ENCODE measurements at places on chromosomes 12 and 14.

DNA sequence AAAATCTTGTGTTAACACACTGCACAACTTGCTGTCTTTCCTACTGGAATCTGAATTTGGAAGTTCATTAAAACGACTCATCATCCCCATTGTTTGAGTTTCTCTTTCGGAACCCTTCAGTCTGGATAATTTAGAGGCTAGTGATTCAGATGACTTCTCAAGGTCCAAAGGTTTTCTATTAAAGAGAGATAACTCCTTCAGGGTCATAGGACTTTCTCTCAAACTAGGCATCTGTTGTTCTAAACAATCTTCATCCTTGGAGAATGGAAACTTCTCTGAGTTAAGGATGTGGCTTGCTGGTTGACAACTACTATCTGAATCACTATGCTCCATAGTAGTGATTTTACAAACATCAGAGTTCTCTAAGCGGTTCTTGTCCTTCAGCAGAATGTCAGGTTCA lies 4.4 kb downstream of the MLH3 start:
- no peak for DNase-seq

DNA sequence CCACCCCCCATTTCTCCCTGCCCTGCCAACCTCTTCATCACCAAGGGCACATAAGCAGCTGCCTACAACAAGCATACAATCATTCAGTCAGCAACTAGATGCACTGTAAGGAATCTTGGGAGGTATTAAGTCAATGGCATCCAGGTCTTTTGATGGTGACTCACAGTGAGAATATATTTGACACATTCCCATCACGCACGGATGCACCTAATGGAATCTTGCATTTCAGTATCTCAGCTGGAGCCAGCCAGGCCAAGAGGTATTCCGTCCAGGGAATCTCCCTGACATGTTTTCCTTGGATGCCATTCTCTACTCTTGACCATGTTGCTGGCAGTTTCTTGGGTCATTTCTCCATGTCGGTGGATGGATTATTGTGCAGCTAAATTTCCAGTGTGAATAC lies 73.9 kb upstream of the CAPRIN2 start:
- DNase-seq, result no peak

- DNase-seq, result no peak
Measured at GRCh38 chr12:59142183-59142790, 222.0 kb upstream of the LRIG3 start.

DNA sequence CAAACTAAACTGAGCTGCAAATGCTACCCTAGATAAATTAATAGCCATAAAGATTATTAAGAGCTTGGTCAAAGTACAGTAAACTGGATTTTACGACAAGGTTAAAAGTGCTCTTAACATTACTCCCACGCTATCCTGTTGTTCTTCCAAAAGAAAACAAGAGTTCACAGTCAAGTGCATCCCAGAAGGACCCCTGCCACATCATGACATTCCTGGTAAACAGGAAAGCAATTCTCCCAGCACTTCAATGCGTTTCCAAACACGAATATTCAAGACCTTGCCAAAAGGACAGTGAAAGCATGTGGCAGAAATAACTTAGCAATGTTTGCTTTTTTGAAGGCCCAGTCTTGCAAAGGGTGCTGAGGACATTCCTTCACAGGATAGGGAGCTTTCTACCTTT lies 11.2 kb downstream of the SPRING1 start:
- no peak for DNase-seq

- DNase-seq, result no peak
Measured at GRCh38 chr12:32155041-32155440, 48.4 kb downstream of the BICD1 start.

DNA sequence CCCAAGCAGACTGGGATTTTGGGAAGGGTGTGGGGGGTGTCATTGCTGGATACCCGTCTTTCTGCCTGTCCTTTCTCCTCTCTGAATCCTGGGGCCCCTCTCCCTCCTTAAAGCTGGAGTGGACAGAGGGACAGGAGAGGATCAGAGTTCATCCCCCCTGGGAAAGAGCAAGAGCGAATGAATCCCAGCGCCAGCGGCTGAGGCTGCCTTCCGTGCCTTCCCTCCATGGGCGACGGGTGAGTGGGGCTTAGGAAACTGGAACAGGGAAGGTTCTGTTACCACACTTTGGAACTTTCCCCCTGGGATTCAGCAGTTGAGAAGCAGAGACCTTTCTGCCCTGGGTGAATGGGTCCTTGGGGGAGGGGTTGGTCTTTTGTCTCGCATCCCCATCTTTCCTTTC lies 16.2 kb upstream of the RIN3 start:
- DNase-seq, result no peak

GRCh38 chr14:68335312-68335711 lies 457.6 kb downstream of the ZFP36L1 start:
- DNase-seq, result no peak

GRCh38 chr12:87439990-87440827 lies 589.0 kb downstream of the C12orf50 start:
- no peak for DNase-seq

GRCh38 chr14:38982278-38982677 lies 120.8 kb downstream of the SEC23A start:
- no peak for DNase-seq

DNA sequence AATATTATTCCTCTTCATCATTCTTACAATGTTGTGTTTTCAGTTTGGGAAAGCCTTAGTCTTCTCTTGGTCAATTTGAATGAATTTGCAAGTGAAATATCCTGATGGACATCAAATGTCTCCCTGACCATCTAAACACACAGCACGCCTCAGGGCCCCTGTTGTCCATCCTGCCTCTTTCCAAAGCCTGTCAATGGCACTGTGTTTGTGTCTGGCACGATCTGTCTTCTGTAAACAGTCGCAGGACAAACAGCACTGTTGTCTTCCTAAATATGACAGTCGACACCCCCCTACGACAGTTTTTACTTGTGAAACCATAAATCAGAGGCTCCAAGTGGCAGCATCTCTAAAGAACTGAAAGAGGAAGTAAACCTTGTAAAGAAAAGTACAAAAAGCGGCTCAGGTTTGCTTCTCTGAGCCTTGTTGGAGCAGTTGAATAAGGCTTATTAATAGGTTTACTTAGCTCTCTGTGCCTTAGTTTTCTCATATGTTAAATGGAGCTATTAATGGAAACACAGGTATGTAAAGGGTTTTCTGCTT lies 285.8 kb downstream of the NRXN3 start:
- DNase-seq, result no peak

DNA sequence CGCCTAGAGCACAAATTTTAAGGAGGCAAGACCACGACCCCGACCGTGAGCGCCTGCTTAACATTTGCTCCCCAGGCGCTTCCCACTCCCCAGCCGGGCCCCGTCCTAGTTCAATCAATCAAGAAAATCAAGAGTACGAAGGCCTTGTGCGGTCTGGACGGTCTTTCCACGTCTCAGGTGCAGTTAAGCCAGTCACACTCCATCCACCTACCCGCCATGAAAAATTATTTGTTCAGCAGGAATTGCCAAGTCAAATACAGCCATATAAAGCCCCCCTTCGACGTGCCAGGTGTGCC lies 603 bp upstream of the LRR1 start:
- no peak for DNase-seq

GRCh38 chr12:101231636-101232035 lies 21.6 kb upstream of the SLC5A8 start:
- no peak for DNase-seq

- DNase-seq, result no peak
Measured at GRCh38 chr14:70999117-70999516, 91.9 kb downstream of the PCNX1 start.

DNA sequence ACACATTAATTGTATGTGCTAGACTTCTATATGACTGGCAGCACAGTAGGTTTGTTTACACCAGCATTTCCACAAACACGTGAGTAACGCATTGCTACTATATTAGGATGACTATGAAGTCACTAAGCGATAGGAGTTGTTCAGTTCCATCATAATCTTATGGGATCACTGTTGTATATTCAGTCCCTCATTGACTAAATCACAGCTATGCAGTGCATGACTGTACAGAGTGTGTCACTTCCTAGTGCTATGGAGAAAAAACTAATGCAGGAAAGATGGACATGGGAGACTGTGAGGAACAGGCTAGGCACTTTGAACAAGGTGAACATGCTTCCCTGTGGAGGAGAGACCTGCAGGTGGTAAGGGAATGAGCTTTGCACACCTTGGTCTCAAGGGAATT lies 259.8 kb downstream of the NUAK1 start:
- no peak for DNase-seq

DNA sequence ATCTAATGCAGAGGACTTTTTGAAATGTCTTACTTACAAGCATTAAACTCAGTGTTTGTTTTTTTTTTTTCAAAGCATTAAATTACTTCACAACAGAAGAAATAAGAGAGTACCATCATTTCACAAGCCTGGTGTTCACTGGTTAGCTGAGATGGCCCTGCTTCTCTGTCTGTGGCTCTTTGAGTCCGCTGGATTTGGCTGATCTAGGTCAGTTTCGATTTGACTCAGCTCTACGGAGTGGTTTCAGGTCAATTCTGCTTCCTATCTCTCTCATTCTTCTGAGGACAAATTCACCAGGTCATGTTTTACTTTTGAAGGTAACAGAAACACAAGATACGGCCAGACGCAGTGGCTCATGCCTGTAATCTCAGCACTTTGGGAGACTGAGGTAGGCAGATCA lies 1066.1 kb downstream of the FLRT2 start:
- no peak for DNase-seq

DNA sequence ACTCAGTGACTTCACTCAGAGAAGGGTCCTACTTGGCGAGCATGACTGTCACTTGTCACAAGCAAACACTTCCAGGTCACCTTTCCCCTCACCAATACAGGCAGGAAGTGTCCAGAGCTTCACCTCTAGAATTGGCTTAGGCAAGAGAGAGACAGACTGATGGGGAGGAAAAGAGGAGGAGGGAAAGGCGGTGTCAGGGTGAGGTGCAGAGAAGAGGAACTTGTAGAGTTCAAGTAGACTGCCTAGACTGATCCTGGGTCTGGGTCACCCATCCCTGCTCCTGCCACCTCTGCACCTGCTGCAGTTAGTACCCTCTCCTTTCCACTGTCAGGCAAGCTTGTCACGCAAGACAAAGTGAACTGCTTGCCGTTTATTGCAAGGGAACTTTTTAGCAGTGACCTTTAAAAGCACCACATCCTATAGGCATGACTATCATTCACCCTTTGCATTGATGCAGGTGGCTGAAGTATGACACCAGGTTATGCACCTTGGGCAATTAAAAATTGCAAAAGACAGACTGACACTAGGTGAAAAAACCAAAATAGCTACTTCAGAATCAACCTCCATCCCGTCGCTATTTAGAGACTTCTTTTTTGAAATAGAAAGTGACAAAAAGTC lies 292.4 kb downstream of the SYT1 start:
- DNase-seq, result no peak

- DNase-seq, result no peak
Measured at GRCh38 chr14:69364378-69364777, 33.7 kb downstream of the ERH start.

DNA sequence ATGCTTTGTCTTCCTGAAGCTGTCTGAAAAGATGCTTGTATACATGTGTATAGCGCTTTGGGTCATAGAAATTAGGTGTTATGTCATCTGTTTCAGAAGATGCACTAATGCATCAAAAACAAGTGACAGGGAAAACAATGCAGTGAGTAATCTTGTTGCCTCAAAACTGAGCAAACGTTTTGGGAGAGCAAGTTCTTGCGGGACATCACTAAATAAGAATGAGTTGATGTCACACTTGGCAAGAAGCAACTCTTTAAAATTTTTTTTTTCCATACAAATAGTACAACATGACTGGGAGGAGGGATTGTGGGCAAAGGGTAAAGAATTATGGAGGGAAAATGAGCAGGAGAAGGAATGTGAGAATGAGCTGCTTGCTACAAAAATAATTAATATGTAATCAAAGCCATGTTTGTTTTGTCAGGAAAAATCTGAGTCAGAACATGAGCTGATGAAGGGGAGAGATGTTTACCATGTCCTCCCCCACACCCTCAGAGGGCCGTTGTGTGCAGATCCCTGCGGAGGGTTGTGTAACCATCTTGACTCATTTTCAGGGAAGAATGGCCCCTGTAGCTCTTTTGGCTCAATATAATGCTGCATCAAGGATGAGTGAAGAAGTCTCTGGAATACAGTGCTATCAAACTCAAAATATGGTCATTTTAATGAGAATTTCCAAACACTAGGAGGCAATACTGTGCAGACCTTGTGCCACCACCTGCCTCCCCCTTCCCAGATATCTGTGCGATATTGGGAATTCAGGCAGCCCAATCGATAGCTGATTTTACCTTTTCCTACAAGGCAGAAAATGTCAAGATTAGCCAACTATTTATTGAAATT lies 41.4 kb downstream of the BORCS5 start:
- no peak for DNase-seq

- DNase-seq, result no peak
Measured at GRCh38 chr14:99036611-99037293, 235.2 kb downstream of the BCL11B start.

DNA sequence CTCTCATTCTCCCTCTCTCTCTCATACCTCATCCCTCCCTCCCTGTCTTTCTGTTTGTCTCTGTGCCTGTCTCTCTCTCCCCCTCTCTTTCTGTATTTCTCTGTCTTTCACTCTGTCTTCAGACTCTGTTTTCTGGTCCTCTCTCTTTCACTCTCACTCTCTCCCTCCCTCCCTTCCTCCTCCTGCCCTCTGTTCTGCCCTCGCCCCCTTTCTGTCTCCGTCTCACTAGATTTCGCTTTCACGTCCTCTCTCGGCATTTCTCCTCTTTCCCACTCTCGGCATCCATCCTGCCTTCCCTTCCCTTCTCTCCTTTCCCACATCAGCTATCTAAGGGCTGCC lies 183.0 kb downstream of the PHETA1 start:
- no peak for DNase-seq

DNA sequence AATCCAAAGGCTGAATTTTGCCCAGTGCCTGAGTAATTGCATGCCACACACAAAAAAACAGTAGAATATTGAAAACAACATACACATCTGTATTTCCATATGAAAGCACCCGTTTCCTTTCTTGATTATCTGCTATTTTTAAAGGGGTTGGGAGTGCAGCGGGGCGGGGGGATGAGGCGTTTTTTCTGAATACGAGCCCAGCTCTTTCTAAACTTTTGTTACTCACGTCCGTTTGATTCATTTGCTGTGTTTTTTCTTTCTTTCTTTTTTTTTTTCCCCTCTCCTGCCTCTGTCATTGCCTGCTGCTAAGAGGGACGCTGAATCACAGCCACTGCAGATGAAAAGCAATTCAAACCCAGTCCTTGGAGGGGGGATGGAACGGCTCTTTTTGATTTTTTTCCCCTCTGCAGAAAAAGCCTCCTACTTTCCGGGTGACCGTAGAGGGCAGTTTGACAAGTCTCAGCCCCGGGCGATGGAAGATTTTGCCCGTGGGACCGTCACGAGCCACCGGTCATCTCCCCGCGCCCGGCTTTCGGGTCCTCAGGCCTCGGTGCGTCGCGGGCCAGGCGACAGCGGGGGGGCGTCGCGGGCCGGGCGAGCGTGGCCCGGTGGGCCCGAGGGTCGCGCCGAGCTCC lies 572 bp upstream of the RASSF8 start:
- DNase-seq, result no peak
